ENCODE measurements at places on chromosomes 6 and 20.
A peak's percentile ranks its signal among the peaks of the same experiment; 100 is the strongest.

- no peak for DNase-seq
Observed at GRCh38 chr6:17998442-17998841, 11.0 kb upstream of the KIF13A start.

DNA sequence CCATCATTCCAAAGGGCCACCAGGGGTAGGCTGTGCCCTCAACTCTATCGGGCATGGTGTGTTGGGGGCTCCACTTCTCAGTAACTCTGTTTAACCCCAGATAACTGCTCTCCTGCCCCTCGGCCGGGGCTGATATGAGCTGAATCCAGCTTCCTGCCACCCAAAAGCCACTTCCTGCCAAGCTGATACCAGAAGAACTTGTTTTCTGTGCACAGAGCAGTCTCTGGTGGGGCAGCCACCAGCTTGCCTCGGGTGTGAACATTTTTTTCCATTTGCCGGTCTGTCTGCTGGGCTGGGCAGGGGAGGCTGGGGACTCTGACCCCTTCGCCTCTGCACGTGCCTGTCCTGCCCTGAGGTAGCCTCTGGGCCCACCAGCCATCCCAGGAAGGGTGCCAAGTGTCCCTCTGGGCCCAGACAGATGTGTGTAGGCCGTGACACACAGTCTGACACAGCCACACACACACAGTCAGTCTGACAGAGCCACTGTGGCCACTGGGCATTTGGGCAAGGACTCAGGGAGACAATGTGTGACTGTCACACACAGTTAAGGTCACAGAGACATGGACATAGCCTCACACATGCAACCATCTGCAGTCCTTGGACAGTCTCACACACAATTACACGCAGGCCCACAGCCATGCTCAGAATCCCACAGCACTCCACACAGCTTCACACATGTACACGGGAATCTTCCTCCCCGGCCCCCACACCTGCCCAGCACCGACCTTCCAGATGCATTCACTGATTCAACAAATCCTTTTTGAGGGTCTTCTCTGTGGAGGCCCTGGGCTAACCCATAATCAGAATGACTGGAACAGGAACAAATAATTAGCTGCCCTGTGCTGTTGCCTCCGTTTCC, 45.1 kb downstream of the NOL4L start:
- DNase-seq = peak; percentile 67

- DNase-seq = no peak
Observed at GRCh38 chr20:60715172-60715571, 536.9 kb upstream of the CDH4 start.

DNA sequence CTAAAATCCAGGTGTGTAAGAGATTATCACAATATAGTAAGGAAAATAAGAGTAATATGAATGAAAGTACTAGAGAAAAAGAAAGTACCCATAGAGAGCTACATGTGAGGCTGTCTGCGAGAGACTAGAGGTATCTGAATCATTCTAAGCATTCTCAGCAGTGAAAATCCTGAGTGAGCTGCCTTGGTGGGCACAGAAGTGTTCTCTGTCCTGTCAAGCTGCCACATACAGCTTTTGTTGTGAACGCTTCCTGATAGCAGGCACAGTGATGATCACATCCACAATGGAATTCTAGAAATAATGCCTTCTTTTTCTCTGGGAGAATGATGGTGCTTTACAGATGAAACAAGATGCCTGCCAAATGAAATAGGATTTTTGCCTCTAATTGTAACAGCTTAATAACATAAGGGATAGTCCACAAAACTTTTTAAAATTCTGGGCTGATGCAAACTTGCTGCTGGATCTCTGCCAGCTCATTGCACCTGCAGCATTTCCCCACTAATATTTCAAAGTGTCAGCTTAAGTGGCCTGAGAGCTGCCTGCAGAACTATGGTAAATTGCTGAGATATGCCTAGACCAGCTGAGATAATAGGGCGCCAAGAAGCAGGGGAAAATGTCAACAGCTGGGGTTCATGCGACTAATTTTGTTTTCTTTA, 620.5 kb downstream of the DOK5 start:
- DNase-seq = no peak

DNA sequence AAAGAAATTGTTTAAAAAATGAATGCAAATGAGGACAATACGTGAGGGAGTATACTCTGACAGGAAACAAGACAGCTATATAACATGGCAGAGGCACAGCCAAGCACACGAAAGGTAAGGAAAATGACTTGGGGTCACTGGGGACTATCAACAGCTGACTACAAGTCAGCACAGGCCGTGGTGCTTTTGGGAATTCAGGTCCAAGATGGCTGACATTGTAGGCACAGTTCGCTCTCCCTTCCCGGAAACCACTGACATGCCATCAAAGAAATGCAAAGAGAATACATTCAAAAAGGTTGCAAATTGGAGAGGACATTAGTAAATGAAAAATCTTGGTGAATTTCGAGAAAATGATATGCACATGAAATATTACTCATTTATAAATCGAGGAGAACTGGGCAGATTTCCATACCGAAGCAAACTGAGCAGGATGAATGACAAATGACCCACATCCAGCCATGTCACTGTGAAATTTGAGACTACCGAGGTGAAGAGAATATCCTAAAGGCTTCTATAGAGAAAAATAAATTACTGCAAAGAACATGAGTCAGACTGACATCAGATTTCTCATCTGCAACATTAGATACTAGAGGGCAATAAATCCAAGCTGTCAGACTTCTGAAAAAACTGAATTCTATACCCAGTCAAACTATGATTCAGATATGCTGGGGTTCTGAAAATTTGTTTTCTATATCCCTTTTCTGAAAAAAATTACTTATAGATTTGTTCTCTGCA, 391.1 kb downstream of the BTBD9 start:
- no peak for DNase-seq

DNA sequence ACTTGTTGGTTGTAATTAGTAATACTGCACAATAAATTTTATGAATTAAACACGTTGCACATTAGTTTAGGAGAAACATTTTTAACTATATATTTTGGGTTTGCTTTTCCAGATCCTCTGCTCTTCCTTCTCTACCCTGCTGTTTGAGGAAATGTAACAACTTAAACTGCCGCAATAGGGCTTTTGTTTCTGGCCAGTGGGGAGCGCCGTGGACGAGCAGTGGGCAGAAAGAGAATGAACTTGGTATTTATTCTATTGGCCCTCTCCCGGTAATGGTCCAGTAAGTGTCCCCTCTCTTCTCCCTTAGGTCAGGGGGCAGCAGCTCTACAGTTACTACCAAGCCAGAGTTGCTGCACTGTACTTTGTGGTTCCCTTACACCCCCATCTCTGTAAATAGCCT, 35.2 kb upstream of the EPHA7 start:
- DNase-seq = no peak

- no peak for DNase-seq
Observed at GRCh38 chr6:89254569-89254968, 37.4 kb upstream of the GABRR1 start.

DNA sequence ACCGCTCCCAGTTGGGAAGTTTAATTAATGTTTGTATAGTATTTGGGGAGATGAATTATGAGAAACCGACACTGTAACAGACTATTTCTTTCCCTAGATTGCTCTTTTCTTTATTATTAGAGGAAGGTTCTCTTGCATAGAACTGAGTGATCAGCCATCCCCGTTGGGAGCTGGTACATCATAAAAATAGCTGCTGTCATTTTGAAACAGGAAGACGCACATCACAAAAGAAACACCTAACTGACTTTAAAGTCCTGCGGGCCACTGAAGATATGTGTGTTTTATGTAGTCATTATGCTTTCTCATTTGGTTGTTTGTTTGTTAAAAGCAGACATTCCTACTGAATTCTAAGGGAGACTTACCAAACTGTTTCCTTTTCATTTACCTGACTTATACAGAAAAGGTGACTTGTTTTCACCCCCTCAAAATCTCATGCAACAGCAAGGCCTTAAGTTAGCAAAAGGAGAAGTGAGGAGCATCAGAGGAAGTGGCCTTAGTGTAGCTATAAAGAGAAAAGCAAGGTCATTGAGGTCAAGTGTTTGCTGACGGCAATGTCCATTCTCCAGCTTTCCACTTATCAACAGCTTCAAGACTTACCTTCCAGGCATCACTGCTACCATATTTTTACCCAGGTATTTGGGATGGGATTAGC, 91.0 kb downstream of the PKHD1 start:
- DNase-seq = no peak

DNA sequence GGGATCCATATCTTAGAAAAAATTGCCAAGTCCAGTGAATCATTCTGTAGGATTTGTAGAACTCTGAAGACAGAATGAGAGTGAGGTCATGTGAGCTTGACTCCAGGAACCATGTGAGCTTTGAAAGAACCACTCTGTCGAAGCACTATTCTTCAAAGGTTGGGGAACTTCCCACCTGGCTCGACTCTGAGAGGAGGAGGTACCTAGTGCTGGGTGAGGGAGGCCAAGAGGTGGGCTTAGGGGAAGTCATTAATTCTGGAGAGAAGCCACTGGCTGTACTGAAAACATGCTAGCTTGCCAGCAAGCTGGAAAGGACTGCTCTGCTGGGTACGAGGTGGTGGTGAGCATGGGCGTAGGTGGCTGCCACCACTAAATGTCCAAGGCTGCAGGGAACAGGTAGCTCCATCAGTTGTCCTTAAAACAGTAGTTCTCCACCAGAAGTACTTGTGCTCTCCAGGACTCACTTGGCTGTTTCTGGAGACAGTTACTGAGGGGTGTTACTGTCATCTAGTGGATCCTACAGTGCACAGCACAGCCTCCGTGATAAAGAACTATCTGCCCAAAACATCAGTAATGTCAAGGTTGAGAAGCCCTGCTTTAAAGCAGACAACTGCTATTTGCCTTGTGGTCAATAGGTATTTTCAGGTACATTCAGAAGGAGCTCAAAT, 34.7 kb upstream of the SYNJ2 start:
- no peak for DNase-seq

GRCh38 chr20:60242836-60243505, 284.7 kb downstream of the CDH26 start:
- DNase-seq = no peak

DNA sequence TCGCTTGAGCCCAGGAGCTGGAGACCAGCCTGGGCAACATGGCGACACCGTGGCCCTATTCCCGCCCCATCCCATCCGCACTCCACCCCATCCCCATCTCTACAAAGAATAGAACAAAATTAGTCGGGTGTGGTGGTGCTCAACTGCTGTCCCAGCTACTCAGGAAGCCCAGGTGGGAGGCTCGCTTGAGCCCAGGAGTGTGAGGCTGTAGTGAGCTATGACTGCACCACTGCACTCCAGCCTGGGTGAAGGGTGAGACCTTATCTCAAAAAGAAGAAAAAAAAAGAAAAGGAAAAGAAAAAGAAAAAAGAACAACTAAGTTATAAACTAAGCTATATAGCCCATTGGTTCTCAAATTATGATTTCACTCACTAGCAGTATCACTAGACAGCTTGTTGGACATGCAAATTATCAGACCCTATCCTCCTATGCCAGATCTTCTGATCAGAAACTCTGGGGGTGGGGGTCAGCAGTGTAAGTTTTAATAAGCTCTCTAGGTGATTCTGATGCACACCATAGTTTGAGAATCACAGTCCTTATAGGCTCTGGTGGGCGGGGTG, 491 bp upstream of the ITCH start:
- DNase-seq = no peak

DNA sequence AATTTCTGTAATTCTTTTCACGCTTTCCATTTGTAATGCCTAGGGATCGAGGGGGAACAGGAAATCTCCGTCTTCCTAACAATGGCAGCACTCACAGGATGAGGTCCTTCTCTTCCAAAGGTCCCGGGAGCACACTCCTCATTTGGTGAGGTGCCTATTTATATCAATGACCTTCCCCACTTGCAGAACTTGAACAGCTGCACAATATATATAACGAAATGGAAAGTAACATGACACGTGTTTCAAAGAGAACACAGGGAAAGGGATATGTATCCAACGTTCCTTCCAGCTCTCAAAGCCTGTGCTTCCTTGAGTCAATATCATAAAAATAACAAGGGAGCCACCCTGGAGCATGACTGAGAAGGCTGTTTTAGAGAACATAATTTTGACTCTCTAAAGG, 78.6 kb upstream of the RBM24 start:
- DNase-seq = no peak

- DNase-seq = no peak
Observed at GRCh38 chr20:48171626-48172356, 386.5 kb upstream of the SULF2 start.

DNA sequence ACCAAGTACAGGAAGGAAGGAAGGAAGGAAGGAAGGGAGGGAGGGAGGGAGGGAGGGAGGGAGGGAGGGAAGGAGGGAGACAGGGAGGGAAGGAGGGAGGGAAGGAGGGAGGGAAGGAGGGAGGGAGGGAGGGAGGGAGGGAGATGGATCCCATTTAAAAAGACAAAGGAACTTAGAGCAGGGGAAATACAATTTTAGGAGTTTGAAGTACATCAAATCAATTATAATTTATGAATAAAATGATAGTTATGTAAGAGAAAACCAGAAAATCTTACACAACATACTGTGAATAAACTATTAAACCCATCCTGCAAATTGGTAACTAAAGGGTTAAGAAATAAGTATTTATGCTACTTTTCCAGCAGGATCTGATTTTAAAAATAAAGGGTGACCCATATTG, 475.9 kb downstream of the HDGFL1 start:
- no peak for DNase-seq

DNA sequence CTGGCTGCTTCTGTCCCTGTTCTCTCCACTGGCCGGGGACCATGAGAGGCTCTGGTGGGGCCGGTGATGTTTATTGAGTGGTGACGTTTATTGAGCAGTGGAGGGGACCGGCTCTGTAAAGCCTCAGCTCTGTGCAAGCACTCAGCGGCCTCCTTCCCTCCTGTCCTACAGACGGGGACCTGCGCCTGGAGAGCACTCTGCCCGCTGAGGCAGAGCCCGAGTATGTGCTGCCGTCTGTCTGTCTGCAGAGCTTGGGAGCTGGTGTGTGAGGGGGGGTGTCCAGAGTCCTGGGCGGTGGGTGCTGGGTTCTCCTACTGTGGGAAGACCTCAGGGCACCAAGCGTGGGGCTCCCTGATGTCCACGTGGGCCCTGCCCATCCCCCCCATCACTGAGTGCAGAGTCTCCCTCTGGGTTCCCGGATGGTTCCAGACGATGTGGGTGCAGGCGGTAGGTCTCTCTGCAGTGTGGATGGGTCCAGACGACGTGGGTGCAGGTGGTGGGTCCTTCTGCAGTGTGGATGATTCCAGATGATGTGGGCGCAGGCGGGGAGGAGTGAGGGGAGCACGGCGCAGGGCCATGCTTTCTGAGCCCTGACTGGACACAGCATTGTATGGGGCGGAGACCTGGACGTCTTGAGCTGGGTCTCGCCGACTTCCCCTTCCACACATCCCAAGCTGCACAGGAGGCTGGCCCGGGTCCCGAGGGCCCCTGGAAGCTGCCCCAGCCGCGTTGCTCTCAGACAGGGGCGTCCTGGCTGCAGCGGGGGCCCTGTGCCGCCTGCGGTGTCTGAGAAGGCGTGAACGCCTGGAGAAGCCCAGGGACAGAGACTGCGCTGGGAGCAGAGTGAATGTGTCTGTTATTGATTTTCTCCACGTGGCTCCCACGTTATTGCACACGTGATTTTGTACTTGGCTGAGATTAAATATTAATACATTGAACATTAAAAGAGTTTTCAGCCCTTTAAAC, 14.9 kb upstream of the BHLHE23 start:
- no peak for DNase-seq

GRCh38 chr20:1165521-1165920, 19.3 kb downstream of the TMEM74B start:
- DNase-seq = no peak

All from stimulated activated CD4-positive, alpha-beta T cell treated with anti-CD3 and anti-CD28 coated beads, Interleukin-2, amount 100 ng/mL, for 24 hours (primary cell).